ENCODE measurements at places on chromosomes 6 and 20. TPM values are rescaled to one million over a fixed set of nuclear protein-coding genes. Genes with fewer than 3 reads are reported as not detected.

Gene MRPS18B
- 132 TPM for total RNA-seq

GRCh38 chr6:27662769-27663168 is 189.9 kb upstream of the ZNF184 start:
- no peak for DNase-seq

GRCh38 chr6:88813045-88813444 is 150.4 kb downstream of the RNGTT start:
- no peak for DNase-seq

GRCh38 chr6:62980724-62981123 is 230.5 kb upstream of the FKBP1C start:
- no peak for DNase-seq

GRCh38 chr6:25670793-25671513 is 18.9 kb downstream of the SCGN start:
- DNase-seq, result peak; percentile 59
